ENCODE measurements at places on chromosomes 2 and 18. TPM values are rescaled to one million over a fixed set of nuclear protein-coding genes. Genes with fewer than 3 reads are reported as not detected.

- DNase-seq = no peak
These were observed 36.0 kb upstream of the STAT1 start for GRCh38 chr2:191049728-191050639.

GRCh38 chr2:160289831-160290230 is 89.8 kb upstream of the ITGB6 start:
- DNase-seq = no peak

DNA sequence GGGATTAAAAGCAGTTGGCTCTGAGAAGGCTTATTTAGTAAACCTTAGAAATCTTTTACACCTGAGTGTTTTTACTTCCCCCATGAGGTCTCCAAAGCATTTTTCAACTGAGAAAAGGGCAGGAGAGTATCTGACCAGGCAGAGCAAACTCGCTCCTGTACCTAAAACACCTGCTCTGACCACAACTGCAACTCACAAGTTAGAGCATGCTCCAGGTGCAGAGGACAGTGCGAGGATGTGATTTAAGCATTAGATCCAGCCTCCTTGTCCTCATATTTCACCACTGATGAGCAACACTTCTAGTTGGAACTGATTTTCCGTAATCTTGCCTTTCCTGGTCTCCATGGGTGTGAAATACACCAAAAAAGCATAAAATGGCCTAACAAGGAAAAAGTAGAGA is 34.5 kb upstream of the TBC1D8 start:
- DNase-seq = no peak

- no peak for DNase-seq
These were observed 87.6 kb downstream of the SMAD2 start for GRCh38 chr18:47842836-47843235.

- DNase-seq = no peak
These were observed 33.9 kb downstream of the ACOXL start for GRCh38 chr2:110766291-110766690.

DNA sequence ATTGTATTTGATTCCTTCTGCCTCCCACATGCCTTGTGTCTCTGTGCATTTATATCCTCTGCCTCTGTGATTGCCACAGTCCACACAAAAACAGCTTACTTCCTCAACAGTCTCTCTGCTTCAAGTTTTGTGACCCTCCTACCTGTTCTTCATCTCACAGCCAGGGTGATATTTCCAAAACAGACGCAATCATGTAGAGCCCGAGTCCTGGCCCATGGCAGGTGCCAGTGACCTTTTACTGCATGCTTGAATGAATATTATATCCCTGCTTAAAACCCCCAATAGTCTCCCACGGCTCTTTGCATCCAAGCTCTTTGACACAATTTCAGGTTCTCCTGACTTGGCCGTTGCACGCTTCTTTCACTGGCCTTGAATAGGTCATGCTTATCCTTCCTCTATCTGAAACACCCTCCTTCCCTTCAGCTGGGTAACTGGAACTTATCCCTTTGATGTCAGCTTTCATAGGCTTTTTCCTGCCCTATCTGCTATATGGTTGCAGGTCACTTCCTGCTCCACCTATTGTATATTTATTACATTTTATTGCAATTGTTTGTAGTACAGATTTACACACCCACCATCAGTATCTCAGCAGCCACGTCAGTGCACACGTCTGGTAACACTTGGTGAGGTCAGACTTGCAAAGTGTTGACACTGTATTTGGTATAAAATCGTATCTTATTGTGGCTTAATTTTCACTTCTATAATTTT is 29.7 kb upstream of the IL1B start:
- no peak for DNase-seq

DNA sequence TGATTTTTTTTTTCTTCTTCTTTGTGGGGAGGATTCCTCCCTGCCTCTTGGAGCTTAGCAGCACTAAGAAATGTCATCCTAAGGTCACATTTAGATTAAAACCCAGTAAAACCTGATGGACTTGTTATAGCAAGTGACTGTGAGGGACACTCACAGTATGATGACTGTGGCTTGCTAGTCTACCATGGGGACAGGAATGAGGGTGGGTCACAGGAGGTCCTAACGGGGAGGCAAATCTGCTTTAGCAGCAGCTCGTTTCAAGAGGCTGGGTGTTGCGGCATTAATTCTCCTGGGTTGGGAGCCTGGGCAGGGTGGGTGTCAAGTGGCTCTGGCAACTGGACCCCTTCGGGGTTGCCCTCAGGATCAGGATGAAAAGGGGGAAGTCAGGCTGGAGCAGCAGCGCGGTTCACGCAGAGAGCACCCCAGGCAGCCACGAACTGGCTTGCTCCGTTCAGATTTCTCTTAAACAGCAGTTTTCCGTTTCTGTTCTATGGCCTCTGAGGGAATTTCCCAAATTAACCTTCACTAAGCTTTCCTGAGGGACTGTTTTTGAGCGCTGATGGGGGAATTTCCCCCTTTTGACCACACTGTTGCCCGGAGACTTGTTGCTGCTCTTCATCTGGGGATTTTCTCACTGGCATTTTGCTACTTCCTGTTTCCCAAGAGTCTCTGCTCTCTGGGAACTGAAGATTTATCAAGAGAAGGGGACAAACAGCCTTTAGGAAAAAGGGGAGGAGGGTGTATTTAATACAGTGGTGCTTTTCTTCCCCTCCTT is 59.8 kb upstream of the PELI1 start:
- DNase-seq = peak; percentile 26

DNA sequence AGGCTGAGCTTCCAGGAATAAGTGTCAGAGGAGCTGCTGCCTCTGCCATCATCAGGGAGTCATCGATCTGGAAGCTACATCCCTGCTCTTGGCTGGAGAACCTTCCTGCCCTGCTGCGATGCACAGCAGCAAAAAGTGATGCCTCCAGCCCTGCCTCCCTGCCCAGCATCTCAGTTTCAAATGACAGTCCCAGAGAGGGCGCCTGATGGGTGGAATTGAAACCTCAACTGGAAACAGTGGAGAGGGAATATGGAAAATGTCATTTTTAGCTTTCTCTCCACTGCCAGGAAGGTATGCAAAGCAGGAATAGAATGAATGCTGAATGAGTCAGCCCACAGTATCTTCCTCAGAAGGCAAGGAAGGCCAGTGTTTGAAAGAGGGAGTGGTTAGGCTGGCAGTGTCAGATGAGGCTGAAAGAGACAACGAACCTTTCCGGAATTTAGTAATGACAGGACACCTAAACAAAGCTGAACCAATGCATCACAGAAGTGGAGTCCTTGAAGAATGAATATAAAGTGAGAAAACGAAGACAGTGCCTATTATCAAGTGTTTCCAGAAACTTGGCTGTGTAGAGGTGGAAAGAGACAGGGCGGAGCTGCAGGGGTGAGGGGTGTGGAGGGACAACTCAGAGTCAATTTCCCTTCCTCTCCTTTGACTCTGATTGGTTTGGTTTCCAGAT is 153.9 kb upstream of the NDUFV2 start:
- no peak for DNase-seq

Gene IL1A
- total RNA-seq = 0.75 TPM

Gene EN1
- total RNA-seq = 16.2 TPM

Gene AMMECR1L
- 13.0 TPM for total RNA-seq

Gene REG3G
- total RNA-seq = not detected

Gene MBD1
- total RNA-seq = 113 TPM

Data from lower leg skin (tissue), 4 donors.